ENCODE measurements at places on chromosomes 13 and 19.

GRCh38 chr19:38173291-38174041, 50.6 kb downstream of the DPF1 start:
- DNase-seq, result peak; percentile 23

- DNase-seq, result no peak
These were observed 41.0 kb upstream of the TMTC4 start for GRCh38 chr13:100715604-100716003.

DNA sequence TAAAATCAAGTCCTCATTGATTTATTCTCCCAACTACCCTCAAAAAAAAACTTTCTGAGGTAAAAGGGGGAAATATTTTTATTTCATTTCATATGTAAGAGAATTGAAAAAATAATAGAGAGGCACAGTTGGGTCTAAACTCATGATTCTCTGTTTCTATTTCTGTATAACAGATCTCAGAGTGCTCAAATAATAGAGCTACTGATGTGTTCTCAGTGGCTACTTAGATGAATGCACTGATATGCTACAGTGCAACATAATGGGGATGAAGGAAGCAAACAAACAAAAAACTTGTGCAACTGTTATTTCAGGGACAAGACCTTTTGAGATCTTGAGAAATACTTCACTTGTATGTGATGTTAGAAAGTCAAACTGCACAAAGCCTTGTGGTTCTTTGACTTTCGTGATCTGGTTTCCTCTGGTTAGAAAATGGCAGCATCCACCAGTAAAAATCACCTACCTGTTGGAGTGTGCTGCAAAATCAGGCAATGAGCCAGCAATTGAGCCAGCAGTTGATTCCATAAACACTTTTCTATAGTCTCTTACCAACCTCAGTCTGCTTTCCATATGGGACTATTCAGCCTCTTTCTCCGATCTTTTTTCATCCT, 9.7 kb upstream of the DACH1 start:
- no peak for DNase-seq

- DNase-seq, result no peak
These were observed 15.3 kb upstream of the FPR3 start for GRCh38 chr19:51779703-51780102.

DNA sequence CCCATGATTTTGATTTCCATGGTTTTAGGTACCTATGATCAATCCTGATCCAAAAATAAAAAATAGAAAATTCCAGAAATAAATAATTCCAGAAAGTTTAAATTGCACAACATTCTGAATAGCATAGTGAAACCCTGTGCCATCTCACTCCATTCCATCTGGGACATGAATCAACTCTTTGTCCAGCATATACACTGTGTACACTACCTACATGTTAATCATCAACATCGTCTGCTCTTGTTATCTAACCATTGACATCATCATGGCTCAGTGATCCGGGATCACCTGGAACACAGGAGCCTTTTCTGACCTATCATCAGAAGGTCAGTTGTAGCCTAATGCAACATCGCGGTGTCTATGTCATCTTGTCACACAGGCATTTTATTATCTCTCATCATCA, 75.6 kb downstream of the MYO16 start:
- no peak for DNase-seq

GRCh38 chr13:31495336-31495735, 244.0 kb upstream of the RXFP2 start:
- DNase-seq, result no peak

DNA sequence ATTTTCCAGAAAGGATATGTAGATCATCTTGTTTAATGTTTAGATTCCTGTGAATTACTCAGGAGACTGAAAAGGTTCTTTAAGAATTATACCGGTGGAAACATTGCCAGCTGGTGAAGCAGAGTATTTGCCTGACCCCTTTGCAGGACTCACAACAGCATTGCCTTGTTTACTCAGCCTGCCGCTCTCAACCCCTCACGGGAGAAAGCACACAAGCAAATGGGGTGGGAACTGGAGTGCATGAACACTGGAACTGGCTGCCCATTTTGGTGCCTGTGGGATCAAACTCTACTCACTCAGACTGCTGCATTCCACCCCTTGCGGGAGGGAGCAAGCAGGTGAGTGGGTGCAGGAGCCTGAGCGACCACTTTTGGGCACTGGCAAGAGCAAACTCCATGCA, 804.7 kb upstream of the SLITRK1 start:
- DNase-seq, result no peak

- DNase-seq, result peak; percentile 80
These were observed 14.1 kb downstream of the SHANK1 start for GRCh38 chr19:50705422-50706019.

DNA sequence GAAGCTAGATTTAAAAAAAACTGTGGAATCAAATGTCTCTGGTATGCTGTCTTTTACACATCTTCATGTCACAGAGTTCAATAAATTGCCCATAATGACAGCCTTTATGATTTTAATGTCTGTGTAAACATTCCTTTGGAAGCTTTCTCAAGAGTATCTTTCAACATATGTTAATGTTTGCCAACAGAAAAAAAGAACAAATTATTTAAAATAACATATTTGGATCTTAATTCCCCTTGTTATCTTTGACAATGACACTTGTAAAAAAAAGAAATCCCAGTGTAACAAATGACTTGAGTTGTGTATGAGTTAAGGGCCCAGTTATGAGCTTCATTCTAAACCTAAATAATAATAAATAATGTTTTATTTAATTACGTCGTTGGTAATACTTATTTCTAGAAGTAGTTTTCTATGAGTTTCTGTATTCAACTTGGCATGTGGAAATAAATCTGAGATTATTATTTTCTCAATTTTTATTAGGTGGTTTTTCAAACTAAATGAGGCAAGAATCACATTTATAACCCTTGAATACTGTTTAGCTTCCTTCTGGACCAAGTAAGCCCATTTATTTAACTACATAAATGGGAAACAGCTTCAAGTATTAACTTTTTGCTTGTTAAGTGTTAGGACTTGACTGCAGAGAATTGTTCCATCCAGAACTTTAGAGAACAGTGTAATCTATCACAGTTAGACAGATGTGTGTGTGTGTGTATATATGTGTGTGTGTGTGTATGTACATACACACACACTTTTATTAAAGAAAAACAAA, 182.1 kb downstream of the POSTN start:
- DNase-seq, result no peak

DNA sequence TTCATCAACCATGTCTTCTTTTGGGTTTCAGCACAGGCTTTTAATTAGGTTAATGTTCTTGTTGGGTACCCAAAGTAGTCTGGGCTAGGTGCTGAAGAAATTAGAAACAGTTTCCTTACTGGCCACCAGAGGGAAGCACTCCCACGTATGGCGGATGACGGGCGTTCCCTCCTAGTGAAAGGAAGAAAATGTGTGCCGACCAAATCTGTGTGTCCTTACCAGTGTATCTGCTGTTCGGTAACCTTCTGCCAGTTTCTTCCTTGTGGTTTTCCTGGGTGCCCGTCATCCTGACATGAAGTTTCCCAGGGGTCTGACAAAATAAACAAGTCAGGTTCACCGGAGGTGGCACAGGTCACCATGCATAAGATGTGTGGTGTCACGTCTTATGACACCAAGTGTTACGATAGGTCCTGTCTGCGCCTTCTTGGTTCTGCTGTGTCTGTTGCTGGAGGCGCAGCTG, 6.0 kb upstream of the WDR88 start:
- DNase-seq, result peak; percentile 78

DNA sequence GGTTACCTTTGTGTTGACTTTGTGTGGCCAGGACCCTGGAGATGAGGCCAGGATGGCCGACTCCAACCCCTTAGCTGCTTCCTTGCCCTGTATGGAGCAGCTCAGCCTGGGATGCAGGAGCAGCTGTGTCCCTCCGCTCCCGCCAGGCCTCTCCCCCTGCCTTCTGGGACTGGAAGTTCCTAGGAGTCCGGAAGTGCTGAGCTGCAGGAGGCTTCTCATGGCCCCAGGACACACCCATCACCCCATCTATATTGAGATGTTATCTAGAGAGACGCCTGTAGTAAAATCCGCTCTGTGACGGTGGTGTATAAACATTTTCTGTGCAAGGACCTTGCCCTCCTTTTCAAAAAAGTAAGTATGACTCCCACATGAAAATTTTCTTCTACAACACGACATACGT, 27.0 kb downstream of the WTIP start:
- no peak for DNase-seq

DNA sequence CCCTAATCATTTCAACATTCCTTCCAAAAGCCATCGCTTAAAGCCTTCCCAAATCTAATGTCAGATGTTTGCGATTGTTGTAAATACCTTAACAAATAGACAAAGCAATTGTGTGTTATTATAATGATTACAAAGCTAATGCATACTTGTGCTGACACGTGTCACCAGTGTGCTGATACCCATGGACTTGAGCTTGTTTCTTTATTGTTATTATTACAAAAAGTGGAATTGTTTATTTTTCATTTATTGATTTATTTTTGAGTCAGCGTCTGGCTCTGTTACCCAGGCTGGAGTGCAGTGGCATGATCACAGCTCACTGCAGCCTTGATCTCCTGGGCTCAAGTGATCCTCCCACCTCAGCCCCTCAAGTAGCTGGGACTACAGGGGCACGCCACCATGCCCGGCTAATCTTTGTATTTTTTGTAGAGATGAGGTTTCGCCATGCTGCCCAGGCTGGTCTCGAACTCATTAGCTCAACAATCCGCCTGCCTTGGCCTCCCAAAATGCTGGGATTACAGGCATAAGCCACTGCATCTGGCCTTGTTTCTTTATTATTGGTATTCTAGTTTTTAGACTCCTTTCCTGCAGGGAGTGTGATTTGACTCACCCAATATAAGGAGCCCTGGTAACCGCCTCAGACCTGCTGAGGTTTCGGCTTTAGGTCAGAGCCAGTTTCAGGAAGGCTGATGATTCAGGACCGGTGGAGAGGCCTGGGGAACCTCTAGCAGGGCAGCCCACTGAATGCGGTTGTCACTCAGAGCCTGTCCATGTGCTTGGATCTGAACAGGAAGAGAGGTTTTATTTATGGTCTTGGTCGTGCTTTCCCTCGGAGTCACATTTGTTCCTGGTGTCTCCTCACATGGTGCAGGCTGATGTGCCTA, 2.1 kb upstream of the FBXO17 start:
- no peak for DNase-seq

- peak; percentile 6 for DNase-seq
These were observed 27.9 kb downstream of the DGKH start for GRCh38 chr13:42076309-42076713.

DNA sequence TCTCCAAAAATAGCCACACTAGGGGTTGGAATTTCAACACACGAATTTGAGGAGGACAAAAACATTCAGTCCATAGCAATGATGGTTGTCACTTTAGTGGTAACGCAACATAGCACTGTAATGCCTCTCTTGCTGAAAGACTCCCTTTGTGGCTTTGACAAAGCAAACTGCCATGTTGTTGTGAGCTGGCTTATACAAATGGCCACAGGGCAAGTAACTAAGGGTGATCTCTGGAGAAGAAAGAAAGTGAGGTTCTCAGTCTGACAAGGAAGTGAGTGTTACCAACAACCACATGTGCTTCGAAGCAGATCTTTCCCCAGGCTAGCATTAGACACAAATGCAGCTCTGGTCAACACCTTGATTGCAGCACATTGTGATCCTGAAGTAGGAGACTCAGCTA, 79.1 kb upstream of the PCDH17 start:
- DNase-seq, result no peak

DNA sequence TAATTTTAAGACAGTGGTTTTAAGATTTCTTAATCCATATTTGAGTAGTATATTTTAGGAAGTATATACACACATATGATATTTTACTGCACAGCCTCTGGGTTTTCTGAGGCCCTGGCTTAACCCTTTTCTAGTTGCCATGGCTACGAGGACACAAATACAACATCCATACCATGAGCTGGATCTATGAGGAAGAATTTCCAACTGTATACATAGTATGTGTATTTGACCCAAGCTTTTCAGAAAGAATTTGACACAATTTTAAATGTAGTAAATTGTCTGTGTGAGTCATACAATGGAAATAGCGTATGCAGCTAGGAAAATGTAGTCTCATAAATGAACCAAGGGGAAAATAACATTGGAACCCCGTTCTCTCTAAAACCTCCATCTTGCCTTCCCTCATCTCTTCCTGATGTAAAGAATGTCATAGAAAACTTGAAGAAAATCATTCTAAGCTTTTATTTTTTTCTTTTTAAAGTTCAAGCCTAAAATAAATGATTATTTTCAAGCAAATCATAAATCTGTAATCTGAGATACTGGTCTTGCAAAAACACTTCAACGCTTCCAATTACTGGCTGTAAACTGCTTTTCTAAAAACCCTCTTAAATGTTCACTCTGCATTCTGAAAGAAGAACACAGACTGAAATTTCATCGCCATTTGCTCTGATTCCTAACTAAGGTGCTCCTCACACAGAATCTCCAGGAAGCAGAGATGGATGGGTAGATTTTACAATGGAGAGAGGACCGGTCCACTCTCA, 172.4 kb downstream of the LACC1 start:
- DNase-seq, result peak; percentile 14

GRCh38 chr13:110403721-110404120, 96.6 kb downstream of the COL4A2 start:
- no peak for DNase-seq

DNA sequence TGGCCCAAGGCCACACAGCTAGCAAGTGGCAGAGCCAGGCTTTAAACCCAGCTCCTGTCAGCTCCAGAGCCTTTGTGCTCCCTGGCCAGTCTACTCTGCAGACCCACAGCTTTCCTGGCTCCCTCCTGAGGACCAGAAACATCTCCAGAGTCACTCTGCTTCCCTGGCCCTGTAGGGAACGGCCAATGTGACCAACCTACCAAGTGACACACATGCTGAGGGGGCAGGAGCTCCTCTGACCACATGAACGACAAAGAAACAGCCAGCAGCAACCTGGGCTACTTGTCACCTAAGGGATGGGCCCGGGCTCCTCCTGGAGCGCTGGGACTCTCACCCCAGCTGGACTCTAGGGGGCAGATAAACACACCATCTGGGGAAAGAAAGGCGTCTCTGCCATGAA, 19.3 kb downstream of the PEG3 start:
- DNase-seq, result no peak

DNA sequence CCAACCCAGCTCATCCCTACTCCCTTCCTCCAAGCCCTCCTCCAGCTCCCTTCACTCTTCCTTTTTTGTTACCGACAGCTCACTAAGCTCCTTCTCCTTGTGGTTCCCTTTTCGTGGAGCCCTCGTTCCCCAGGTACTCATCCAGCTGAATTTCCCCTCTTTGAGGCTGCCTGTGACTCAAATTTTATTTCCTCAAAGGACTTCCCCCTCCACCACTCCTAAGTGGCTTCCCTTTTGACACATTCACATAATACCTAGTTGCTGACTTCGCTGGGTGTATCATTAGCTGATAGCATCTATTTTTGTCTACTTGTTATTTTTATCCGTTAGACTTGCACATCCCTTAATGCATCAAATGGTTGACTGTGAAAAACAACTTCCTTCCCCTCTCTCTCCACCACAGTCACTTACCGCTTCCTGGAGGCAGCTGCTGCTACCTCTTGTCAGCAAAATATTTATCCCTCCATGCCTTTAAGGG, 14.5 kb downstream of the FFAR2 start:
- no peak for DNase-seq
